Occipital lobe (tissue), 3 donors: ENCODE measurements at places on chromosomes 2 and 18.

DNA sequence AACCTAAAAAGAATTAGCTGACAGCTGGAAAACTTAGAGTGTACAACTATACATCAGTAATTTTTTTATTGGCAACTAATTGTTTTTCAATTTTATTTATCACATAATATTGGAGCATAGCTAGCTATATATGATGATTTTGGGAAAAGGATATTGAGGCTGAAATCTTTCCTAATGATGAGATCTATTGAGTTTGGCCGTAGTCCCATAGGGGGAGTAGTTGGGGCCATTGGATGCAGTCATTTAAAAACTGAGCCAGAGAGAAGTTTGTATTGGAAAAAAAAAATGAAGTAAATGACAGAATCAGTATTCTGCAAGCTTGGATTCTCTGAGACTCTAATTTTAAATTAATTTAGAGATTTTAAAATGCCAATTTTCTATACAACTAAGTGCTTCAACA is 179.8 kb downstream of the LTBP1 start:
- DNase-seq, result no peak

DNA sequence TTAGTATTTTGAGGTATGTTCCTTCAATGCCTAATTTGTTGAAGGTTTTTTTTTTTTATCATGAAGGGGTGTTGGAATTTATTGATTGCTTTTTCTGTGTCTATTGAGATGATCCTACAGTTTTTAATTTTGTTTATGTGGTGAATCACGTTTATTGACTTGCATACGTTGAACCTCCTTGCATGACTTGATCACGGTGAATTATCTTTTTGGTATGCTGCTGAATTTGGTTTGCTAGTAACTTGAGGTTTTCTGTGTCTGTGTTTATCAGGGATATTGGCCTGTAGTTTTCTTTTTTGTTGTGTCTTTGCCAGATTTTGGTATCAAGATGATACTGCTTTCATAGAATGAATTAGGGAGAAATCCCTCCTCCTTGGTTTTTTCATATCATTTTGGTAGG is 23.9 kb downstream of the CLIP4 start:
- no peak for DNase-seq

DNA sequence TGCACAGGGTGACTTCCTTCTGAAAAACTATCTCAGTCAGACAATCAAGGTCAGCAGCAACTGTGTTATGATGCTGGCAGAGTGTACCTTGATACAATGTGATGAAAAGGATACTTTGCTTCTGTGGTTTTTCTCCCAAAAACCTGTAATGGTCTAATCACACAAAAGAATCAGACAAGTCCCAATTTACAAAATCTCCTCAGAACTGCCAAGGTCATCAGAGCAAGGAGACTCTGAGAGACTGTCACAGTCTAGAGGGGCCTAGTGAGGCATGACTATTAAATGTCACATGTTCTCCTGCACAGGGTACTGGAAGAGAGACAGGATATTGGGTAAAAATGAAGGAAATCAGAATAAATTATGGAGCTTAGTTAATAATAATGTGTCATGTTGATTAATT is 185.4 kb downstream of the ST6GAL2 start:
- no peak for DNase-seq

GRCh38 chr2:212922701-212923100 is 228.7 kb downstream of the IKZF2 start:
- no peak for DNase-seq

GRCh38 chr2:128448331-128449225 is 129.9 kb upstream of the HS6ST1 start:
- no peak for DNase-seq

DNA sequence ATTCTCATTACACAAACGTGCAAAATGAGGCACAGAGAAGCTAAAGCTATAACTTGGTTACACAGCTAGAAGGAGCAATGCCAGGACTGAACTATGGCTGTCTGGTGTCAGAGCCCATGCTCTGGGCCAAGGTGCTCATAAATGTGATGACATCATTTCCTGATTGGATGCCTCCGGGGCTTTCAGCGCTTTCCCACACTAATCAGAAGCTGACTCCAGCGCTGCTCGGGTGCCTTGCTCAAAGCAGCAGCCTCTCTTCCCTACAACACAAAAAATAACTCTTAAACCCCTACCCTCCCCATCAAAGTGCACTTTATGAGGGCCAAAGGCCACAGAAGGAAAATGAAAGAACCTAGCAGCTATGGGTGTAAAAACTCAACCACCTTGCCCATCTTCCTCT is 90.7 kb downstream of the STK39 start:
- no peak for DNase-seq

- no peak for DNase-seq
Observed at GRCh38 chr18:32906506-32907310, 133.9 kb upstream of the KLHL14 start.

- no peak for DNase-seq
Observed at GRCh38 chr2:233542507-233542906, 24.1 kb downstream of the USP40 start.

DNA sequence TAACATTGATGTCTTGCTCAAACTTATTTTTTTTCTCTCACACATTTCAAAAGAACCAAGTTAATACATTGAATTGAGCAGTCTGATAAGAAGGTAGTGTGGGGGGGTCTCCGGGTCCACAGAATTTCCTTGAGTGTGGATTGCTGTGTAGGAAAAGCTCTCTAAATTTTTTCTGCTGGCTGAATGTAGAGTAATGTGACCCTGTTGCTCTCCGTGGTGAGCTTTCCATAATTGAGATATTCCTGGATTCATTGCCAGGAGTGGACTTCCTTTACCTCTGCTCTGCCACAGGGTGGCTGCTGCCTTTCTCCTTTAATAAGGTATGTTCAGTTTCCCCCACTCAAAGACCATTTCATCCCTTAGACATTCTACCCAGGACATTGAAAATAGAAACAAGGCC is 50.9 kb downstream of the PKP4 start:
- DNase-seq, result no peak

- no peak for DNase-seq
Observed at GRCh38 chr18:48254077-48254602, 155.0 kb downstream of the ZBTB7C start.

DNA sequence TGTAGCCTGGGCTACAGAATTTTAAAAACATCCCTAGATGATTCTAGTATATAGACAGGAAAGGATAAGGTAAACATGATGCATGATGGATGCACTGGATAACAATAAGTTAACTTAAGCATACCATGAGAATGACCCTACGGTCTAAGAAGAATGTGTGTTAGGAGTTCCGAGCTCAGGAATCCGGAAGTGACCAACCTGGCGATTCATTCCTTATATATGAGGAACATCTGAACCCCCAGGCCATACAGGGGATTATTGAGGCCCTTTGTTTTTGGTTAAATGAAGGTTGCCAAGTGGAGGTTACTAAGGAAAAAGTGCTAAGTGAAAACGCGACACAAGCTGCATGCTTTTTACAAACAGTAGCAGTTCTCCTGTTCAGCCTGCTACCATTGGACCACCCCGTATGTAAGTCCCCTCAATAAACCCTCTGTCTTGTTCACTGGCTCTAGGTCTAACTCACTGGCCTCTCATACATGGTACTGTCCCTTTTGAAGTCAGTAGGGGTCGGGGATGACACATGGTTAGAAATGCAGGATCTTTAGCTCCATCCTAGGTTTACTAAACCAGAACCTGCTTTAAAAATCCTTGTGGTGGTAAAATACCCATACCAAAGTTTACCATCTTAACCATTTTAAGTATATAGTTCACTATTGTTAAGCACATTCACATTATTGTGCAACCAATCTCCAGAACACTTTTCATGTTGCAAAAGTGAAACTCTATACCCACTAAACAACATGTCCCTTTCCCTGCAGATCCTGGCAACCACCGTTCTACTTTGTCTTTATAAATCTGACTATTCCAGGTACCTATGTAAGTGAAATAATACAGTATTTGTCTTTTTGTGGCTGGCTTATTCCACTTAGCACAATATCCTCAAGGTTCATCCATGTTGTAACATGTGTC is 111.0 kb upstream of the MAP4K3 start:
- DNase-seq, result no peak

GRCh38 chr2:59957504-59957903 is 596.0 kb downstream of the BCL11A start:
- no peak for DNase-seq

DNA sequence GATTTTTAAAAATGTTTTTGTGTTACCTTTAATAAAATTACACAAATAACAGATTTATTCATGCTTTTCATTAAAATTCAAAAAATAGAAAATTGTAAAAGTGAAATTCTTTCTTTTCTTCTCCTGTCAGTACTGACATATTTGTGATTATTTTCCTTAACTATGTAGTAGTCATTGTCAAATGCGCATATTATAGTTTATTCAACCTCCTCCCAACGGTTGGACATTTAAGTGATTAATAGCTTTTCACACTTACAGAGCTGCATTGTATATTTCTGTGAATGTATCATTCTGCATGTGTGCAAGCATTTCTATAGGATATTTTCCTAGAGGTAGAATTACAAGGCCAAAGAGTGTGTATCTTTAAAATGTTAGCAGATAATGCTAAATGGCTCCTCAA is 259.2 kb downstream of the SH3BP4 start:
- DNase-seq, result no peak

- no peak for DNase-seq
Observed at GRCh38 chr2:181546086-181546485, 88.9 kb downstream of the ITGA4 start.

DNA sequence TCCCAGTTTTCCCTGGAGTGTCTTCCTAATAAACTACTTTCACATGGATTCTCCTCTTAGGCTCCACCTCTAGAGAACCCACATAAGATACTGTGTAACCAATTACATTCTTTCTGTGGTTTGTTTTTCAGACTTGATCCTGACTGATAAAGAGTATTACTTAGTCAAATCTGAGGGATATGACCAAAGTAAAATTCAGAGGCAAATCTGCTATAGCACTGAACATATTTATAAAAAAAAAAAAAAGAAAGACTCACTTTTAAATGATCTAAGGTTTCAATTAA is 13.9 kb downstream of the CKAP2L start:
- DNase-seq, result no peak

GRCh38 chr2:4951368-4951767 is 740.8 kb upstream of the SOX11 start:
- no peak for DNase-seq

GRCh38 chr2:128552806-128553551 is 234.3 kb upstream of the HS6ST1 start:
- DNase-seq, result no peak

DNA sequence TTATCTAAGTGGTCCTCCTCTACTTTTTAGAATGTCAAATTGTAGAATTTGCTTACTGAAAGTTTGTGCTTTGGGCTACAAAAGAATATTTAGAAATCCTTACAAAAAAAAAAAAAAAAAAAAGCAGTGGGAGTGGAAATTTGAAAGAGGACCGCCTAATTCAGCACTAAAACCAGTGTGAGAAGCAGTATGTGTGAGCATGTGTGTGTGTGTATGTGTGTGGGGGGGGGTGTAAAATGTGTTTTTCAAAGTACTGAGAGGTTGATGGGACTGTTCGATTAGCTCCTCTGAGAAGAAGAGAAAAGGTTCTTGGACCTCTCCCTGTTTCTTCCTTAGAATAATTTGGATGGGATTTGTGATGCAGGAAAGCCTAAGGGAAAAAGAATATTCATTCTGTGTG is at the start of gene VIT:
VIT (plus strand) TSS at position 175 of the 400 bp plus-strand sequence. CDS start 19,664 bp downstream, outside the sequence.
- no peak for DNase-seq
